ENCODE measurements at places on chromosomes 7 and 10. TPM values are rescaled to one million over a fixed set of nuclear protein-coding genes. Genes with fewer than 3 reads are reported as not detected.

DNA sequence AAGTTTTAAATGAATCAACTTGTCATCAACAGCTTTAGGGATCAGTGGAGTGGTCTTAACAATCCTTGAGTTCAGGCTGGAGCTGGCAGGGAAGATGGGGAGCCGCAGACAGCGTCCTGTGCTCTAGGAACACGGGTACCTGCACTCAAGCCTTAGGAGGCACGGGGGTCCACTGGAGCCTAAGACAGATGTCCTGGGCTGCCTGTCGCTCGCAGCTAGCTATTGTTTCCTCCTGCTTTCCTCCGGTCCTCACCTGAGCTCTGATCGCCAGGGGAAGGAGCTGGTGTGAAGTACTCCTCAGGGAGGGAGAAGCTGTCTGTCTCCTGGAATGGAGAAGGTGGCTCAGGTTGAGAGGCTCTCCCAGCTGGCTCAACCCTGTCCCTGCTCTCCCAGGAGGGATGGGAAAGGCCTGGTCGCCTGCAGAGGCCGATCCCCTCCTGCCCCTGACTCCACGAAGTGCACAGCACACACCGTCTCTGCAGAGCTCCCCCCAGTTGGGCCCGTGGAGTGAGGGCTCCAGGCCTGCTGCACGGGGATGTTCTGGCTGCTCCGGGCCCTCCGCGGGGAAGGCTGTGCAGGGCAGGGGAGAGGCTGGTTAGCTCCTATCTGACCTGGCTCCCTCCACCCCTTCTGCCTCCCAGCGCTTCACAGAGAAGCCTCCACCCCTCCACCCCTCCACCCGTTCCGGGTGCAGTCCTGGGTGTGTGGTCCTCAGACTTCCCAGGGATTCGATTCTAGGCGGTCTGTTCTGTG, 14.5 kb upstream of the PYROXD2 start:
- DNase-seq = no peak

GRCh38 chr10:78474743-78475142, 441.1 kb downstream of the RPS24 start:
- no peak for DNase-seq

Gene TMEM139
- total RNA-seq = 7.6 TPM

DNA sequence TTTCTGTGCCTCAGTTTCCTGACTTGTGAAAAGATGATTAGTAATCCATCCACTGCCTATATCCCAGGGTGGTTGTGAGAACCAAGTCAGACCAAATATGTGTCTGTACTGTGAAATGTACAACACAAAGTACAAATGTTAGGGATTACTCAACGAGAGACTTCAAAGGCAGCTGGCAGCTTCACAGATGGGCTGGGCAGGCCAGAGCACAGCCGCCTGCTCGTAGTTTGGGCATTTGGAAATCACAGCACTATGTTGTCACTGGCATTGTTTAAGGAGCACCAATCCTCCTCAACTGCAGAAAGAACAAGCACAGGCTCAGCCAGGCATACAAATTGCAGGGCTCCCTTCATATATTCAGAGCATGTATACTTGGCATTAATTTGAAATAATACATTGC, 64.5 kb upstream of the C10orf90 start:
- DNase-seq = peak; percentile 21

- no peak for DNase-seq
Observed at GRCh38 chr10:61964949-61965702, 63.6 kb downstream of the ARID5B start.

Measured in foreskin keratinocyte (primary cell).